ENCODE measurements at places on chromosomes 1 and 21. TPM values are rescaled to one million over a fixed set of nuclear protein-coding genes. Genes with fewer than 3 reads are reported as not detected.
A peak's percentile ranks its signal among the peaks of the same experiment; 100 is the strongest.

Gene MAP3K21
- total RNA-seq = 2.2 TPM

Gene SPATA45
- total RNA-seq = 0.65 TPM

Gene DCST1
- total RNA-seq = not detected

Gene NEK2
- total RNA-seq = 1.4 TPM

Gene PSMA5
- total RNA-seq = 148 TPM

Gene CLDN8
- not detected for total RNA-seq

DNA sequence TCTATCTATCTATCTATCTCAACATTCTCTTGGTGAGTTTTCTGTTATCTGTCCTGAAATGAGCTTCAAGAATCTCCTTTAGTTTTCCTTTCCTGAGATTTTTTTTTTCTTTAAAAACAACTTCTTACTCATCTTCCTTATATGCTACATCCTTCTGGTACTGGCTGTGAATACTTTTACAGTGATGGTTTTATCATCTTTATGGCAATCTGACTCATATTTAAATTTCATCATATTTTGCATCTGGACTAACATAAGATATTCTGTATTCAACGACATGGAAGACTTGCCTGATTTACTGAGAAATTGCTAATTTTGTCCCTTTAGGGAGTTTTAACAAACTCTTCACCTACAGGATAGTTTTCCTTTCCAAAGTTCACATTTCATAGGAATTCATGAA lies 33.0 kb downstream of the PDE4B start:
- DNase-seq = peak; percentile 61
- H3K4me3 ChIP-seq = no peak overlapping the region
- H3K36me3 ChIP-seq = no peaks in the 10 kb centered on the region
- no peaks in the 10 kb centered on the region for H3K27me3 ChIP-seq
- H3K27ac ChIP-seq = peak overlapping the region; percentile 57
- peaks cover 22% of the 10 kb centered on the region for H3K4me1 ChIP-seq

- no peak overlapping the region for H3K4me3 ChIP-seq
- H3K36me3 ChIP-seq = no peaks in the 10 kb centered on the region
- no peak for DNase-seq
These were observed 15.0 kb upstream of the ZMYM6 start for GRCh38 chr1:35046730-35047129.

DNA sequence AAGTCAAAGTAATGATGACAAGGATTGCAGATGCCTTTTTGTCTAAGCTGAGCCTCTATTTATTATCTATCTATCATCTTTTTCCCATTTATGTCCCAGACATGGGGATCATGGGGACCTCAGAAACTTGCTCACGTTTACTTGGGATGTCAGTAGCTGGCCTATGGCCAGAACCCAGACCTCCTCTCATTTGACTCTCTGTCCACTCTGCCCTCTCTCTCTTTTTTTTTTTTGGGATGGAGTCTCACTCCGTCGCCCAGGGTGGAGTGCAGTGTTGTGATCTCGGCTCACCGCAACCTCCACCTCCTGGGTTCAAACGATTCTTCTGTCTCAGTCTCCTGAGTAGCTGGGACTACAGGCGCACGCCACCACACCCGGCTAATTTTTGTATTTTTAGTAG lies 3.7 kb upstream of the ID3 start:
- H3K4me1 ChIP-seq = peaks cover 44% of the 10 kb centered on the region
- DNase-seq = no peak
- H3K27me3 ChIP-seq = no peaks in the 10 kb centered on the region
- H3K36me3 ChIP-seq = no peaks in the 10 kb centered on the region
- no peak overlapping the region for H3K4me3 ChIP-seq

DNA sequence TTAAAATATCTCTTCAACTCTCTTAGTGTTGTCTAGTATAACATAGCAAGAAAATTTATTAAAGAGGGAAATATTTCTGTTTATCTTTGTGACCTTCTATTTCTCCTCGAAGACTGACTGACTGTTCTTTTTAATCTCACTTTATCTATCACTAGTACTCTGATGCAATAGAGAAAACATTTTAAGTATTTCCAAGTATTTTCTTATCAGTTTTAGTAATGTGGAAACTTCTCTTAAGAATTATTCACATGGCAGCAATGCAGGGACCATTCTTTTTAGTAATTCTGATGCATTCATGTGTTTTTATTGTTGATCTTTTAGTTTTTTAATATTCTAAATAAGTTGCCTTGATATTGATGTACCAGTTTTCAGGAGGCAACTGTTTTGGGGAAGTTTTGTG lies 115.7 kb downstream of the NEK7 start:
- no peaks in the 10 kb centered on the region for H3K27me3 ChIP-seq
- peaks cover 2% of the 10 kb centered on the region for H3K36me3 ChIP-seq
- DNase-seq = peak; percentile 71
- peaks cover 47% of the 10 kb centered on the region for H3K4me1 ChIP-seq
- no peak overlapping the region for H3K4me3 ChIP-seq

DNA sequence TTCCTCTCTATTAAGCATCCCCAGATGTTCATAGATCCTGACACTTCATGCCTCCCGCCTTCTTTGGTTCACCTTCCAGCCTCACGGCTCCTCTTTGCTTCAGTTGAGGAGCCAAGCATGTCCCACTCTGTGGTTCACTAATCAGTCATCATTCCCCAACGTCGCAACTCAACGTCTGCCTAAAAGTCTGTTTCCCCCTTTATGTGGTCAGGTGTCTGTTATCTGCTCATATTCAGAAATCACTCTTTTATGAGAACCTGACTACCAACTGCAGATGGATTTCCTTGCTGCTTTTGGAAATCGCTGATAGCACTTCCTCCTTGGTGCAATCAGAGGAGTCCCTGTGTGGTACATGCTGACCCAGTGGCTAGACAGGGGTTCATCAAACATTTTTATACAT lies 94.1 kb upstream of the VANGL1 start:
- H3K27ac ChIP-seq = no peak overlapping the region
- DNase-seq = no peak
- no peaks in the 10 kb centered on the region for H3K36me3 ChIP-seq
- peaks cover 22% of the 10 kb centered on the region for H3K4me1 ChIP-seq
- H3K27me3 ChIP-seq = no peaks in the 10 kb centered on the region

GRCh38 chr1:15064217-15064929 lies 89.2 kb upstream of the TMEM51 start:
- no peak overlapping the region for H3K4me3 ChIP-seq
- H3K4me1 ChIP-seq = no peaks in the 10 kb centered on the region
- H3K27ac ChIP-seq = no peak overlapping the region

GRCh38 chr1:116122955-116123757 lies 12.0 kb downstream of the MAB21L3 start:
- peaks cover 32% of the 10 kb centered on the region for H3K27me3 ChIP-seq
- H3K27ac ChIP-seq = no peak overlapping the region

Measured in astrocyte (in vitro differentiated cells and primary cell).